ENCODE measurements at places on chromosomes 7 and 10.

DNA sequence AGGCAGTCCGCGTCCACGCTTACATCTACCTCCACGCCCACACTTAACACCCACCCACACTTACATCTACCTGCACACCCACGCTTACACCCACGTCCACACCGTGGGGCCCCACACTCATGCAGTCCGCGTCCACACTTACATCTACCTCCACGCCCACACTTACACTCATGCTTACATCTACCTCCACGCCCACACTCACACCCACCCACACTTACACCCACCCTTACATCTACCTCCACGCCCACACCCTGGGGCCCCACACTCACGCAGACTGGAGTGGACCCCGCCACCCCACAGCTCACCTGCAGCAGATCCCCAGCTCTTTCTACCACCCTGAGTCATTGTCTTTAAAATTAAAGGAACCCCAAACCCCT, 32.4 kb upstream of the PWWP2B start:
- no peak for DNase-seq

DNA sequence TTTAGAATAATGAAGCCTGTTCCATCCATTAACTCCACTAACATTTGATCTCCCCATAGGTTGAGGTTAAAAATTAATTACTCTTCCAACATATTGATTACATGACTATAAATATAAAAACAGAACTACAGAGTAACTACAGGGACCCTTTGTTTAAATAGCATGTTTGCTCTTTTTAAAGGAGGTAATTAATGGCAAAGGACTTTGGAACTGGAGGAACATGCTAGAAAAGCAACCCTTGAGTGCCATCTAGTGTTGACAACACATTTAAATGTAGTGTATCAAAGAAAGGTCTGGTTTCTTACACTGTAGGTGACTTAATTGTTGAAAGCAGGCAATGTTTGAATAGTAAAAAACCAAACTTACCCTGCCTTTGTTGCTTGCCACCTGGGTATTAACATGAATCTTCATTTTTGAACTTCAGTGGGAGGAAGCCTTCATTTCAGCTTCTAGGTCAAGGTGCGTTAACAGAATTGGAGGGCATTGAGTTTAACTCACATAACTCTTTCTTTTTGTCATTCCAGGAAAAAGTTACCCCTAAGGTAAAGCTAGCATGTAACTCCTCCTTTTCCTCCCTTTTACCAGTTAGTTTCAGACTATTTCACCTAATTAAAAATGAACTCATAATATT, 52.6 kb upstream of the CAPZA2 start:
- DNase-seq = peak; percentile 55

GRCh38 chr7:87596696-87597095, 4.0 kb downstream of the ABCB1 start:
- DNase-seq = no peak

DNA sequence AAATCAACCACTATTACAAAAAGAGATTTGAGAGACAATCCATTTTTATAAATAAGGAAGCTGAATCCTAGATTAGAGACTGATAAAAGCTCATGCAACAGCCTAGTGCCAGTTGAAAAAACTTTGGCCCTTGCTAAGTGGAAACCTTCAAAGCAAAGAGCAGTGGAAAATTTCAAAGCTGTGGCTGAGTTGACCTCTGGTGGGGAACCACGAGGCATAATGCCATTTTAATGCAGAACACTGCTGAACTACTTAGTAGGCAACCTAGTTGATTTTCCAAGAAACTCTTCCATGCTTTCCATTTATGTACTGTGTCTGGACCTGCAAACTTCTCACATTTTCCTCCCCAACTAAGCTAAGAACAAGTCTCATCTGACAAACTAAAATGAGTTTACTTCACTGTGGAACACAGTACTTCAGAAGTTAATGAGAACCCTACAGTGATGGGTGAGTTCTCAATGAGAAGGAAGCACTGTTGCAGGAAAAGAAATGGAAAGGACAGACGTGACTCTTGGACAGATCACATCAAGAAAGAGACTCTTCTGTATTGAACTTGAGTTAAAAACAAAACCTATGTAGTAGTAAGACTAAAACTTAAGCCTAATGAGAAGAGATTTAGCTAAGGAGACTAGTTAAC, 19.5 kb downstream of the FZD9 start:
- no peak for DNase-seq

- DNase-seq = no peak
These were observed 196.9 kb upstream of the CDCA7L start for GRCh38 chr7:22142572-22142971.

GRCh38 chr7:151439855-151440798, at the start of gene CRYGN:
Gene CRYGN, minus strand, starts transcription at chr7:151440141. Its CDS starts 224 bp downstream, at chr7:151439917.
- no peak for DNase-seq

DNA sequence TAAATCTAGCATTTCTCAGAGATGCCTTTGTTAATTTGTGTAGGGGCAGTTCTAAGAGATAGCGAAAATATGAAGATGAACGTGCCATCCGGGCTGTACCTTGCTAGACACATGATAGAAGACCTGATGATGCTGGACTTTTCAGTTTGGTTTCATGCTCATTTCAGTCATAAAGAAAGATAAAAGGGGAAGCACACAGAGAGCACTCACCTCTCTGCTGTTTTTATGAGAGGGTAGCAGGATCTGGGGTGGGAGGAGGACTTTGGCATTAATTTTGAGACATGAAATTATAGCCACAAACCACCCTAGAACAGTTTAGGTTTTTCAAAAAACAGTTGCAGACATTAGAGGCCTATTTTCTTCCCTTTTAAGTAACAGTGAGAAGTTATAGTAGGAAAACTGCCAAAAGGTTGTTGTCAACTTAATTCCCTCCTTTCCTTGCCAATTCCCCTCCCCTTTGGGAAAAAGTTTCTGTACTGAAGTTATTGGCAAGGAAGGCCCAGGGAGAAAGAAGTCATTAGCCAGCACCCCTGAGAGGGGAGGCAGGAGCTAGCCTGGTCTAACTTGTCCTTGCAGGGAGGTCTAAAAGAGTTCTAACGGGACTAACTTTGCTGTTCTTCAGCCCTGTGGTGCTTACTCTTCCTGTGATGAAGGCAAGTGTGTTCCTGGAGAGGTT, 2.6 kb downstream of the ST7 start:
- peak; percentile 6 for DNase-seq

DNA sequence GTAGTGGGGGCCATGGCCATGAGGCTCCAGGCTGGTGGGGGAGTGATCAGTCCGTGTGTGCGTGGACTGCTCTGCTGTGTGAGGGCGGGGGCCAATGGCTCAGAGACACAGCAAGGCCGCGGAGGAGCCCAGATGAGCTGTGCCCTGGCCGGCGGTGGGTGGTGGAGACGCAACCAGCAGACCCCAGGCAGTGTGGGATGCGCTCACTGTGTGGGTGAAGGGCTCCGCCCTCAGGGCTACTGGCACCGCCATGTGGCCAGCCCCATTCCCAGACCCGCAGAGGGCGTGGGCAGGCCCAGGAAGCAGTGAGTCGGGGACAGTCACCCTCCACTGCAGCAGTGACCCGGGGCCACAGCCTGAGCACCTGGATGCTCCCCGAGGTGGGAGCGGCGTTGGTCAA, 9.1 kb downstream of the NKX6-2 start:
- no peak for DNase-seq

GRCh38 chr10:3124412-3125175, 48.0 kb downstream of the PITRM1 start:
- DNase-seq = no peak

GRCh38 chr10:84432891-84433290, 104.5 kb downstream of the CCSER2 start:
- no peak for DNase-seq

DNA sequence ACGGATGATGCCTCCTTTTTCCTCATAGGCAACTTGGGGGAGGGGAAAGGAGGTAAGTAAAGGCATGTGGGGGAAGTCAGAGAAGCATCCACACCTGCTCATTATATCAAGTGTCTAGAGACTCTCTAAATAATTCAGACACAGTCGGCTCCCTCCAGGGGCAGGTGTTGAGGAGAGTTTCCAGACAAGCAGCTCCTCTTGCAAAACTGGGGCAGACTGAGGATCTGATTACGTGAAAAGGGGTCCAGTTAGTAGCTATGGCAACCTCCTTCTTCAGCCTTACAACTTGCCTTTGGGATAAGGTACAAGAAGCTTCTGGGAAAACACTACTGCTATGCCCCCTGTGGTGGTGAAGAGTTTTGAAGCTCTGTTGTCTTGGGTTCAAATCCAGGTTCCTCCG, 39.0 kb upstream of the SORBS1 start:
- no peak for DNase-seq

- DNase-seq = no peak
These were observed 15.2 kb upstream of the GALNTL5 start for GRCh38 chr7:151941009-151941408.

- DNase-seq = no peak
These were observed 137.0 kb downstream of the RAPGEF5 start for GRCh38 chr7:22219739-22220493.

GRCh38 chr7:70392256-70392876, 739.6 kb upstream of the GALNT17 start:
- DNase-seq = peak; percentile 84

DNA sequence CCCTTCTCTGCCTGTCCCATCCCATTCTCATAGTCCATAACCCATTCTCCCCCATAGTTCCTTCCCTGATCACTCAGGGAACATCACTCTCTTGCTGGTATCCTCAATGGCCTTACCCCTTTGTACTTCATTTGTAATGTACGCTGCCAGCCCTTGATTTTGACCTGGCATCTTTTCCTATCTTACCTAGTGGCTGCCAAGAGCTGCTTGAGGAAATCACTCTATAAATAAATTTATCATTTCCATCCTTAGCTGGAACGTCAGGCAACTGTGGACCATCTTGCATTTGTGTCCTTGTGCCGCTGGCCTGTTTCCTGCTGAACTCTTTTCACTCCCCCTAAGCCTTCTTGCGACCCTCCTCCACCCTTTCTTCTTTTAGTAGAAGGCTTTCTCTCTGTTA, 14.0 kb downstream of the CDK14 start:
- DNase-seq = no peak

DNA sequence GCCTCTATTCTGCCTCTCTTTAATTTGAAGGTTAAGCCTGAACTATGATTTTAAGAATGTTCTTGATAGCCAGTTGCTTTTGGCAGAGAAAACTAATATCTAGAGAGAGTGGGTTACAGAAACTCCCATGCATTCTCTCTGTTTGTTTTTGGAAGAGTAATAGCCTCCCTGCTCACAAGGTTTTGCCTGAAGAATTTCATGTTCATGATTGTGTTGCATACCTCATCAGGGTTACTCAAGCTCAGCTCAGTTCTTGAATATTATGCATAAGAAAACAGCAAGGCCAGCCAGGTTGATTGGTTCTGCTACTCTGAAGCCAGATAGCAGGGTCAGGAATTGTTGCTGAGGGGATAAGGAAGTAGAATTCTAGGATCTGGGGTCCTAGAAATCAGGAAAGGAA, 137.4 kb downstream of the MDFIC start:
- no peak for DNase-seq

DNA sequence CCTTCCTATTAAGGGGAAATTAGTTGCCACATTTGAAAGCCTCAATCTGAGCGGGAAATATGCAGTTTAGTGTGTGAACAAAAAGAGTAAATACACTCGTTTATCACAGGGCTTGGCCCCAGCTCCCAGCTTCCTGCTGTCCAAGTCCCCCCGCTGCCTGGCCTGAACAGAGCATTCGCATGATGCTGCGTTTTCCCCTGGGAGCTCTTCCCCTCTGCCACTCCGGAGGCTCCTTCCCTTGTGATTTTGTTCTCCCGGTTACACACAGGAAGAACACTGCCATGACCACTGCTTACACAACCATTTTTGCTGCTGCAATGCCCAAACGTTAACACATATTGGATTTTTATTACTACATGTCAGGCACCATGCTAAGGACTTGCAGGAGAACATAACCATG, 120.7 kb upstream of the ADARB2 start:
- no peak for DNase-seq

DNA sequence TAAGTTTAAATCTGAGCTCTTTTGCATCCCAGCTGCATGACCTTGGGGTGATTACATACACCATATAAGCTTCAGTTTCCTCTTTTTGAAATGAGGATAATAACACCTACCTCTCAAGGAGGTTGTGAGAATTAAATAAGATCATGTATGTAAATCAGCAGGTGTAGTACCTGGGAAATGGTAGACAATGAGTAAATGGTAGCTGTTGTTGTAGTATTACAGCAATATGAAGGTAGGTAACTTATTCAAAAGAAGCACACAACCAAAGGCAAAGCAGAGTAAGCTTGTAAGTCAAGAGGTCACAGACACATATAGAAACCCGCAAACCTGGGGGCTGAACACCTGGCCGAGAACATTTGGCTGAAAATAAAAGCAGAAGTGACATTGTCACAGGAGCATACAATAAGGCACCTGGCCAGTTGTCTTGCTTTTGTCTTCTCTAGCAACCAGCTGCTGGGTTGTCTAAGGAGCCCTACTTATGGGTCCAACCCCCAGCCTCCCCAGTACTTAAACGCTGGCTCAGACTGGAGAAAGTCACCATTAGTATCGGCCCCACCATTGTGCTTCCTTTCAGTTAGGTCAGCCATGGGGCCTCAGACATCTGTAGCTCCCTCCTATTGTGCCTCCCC, 203.6 kb upstream of the MKLN1 start:
- no peak for DNase-seq

DNA sequence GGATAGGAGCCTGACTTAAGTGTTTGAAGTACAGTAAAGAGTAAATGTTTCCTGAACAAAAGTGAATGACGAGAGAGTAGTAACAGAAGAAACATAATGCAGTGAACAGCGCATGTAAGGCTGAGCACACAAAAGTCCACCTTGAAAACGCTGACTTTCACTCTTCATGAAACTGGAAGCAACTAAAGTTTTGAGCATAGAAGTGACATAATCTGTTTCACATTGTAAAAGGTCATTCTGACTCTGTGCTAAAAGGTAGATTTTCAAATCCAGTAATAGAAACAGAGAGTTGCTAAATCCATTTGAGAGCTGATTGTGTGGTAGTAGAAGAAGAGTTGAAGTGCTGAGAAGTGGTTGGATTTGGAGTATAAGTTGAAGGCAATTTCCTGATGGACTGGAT, 1037.0 kb downstream of the CNTNAP2 start:
- DNase-seq = no peak
